ENCODE measurements at places on chromosomes 16 and 17.

- DNase-seq = peak; percentile 30
Measured at GRCh38 chr16:2038382-2039231, 9.0 kb downstream of the NTHL1 start.

DNA sequence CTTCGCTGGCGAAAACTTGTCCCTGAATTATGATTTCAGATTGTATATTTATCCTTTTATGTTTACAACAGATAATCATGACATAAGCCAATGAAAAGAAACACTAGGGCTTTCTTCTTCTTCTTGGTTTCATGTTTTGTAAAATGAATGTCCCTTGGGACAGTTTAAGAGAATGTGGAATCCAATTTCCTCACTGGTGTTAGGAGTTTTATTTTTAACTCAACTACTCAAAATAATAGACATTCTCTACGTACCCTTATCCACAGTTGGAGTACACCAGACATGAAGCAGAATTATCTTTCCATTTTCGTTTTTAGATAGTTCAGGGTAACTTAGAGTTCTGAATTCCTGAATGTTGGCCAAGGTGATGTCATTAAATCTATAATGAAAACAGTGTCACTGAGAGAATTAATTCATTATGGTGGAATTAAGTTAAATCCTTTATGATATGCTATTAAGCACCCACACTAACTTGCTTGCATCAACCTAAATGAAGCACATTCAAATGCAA, 43.4 kb downstream of the IRX6 start:
- DNase-seq = peak; percentile 82

DNA sequence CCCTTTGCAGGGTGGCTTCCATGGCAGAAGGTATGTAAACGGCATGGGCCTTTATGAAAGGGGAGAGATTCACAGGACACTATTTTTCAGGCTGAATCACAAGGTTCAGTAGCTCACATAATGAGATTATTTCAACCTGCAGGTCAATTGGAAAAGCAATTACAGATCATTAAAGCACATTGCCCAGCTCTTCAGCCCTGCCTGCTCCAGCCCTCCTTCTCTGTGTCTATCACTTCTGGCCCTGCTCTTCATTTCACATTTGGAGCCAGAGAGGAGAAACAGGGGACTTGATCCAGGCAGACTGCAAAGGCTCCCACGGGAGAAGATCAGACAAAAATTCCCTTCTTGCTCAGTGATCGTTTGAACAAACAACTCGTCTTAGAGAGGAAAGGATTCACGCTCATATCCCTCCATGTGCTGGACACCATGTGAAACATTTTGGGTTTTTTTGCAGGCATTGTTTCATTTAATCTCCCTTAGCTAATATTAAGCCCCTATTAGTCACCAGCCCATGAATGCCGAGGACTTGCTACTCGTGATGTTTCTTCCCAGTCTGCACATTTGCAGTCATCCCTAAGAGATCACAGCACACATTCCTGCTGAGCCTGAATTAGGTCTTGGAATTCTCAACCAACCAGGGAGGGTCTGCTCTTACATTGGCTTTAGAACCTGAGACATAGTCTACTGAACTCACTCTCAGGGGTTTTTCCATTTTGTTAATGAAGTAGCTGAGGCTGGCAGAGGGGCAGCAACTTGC, 443.9 kb upstream of the CCL2 start:
- DNase-seq = no peak

DNA sequence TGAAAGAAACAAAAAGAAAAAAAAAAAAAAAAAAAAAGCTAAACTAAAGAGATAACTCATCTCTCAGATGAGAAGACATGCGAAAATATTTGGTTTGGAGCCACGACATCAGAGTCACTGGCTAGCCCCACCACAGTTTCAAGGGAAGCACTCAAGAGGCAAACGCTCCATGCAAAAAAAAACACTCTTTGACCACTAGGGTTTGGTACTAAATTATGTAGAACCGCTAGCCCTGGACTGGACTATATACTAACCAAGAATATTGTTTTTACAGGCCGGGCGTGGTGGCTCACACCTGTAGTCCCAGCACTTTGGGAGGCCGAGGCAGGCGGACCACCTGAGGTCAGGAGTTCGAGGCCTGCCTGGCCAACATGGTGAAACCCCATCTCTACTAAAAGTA, 37.3 kb downstream of the METTL16 start:
- no peak for DNase-seq

- no peak for DNase-seq
Measured at GRCh38 chr16:23104032-23104955, 45.0 kb downstream of the USP31 start.

DNA sequence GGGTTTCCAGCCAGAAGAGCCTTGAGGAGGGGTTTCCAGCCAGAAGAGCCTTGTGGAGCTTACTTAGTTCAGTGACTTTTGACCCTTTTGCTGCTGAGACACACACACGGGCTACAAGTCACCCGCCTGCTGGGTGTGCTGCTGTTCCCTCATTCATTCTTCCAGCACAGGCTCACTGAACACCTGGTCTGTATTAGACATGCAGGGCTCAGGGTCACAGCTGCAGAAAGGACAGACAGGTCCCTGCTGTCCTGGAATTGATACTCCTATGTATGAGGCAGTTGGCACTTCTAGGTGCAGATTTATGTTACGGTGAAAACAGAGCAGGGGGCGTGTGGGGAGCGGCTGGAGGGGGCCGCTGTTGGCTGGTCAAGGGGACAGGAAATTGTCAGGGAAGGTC, 6.8 kb downstream of the CACNG4 start:
- no peak for DNase-seq

DNA sequence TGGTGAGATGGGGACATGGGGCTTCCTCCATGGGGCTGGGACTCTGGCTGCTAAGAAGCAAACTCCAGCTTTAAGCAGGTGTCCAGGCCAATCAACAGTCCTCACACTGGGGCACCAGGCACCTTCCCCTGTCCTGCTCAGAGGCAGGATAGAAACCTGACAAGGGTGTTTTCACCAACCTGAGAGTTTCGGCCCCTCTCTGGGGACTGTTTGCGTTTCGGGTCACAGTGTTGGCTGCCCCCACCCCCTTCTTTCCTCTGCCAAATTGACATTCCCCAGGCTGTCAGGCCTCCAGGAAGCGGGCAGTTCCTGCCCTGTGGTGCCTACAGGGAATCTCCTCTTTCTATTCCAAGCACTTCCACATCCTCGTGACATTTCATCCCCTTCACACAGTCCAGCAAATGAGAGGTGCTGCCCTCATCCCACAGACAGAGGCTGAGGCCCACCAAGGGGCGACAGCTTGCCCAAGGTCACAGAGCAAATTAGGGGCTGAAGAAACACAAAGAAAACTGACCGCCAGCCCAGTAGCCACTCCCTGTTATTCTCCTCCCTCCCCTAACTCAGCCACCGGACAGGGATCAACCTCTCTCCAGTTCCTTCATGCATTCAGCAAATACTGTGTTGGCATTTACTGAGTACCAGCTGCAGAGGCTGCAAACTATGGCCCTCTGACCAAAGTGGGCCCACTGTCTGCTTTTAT, 38.0 kb downstream of the MMP15 start:
- DNase-seq = no peak

DNA sequence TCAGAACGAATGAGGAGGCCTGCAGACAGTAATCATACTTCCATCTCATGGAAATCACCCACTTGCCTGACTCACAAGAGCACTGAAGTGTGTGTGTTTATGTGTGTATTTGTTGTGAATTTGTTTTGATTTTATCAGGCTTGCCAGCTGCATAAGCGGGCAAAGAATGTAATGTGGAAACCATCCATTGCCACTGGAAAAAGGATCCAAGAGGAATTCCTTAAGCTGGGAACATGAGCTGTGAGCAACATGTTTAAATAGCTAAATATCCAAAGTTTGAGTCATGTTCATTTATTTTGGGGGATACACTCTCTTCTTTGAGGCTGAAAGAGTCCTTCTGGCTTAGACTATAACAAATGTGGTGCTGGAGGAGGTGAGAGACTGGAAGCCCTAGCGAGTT, 198.4 kb upstream of the TBX2 start:
- DNase-seq = peak; percentile 96

DNA sequence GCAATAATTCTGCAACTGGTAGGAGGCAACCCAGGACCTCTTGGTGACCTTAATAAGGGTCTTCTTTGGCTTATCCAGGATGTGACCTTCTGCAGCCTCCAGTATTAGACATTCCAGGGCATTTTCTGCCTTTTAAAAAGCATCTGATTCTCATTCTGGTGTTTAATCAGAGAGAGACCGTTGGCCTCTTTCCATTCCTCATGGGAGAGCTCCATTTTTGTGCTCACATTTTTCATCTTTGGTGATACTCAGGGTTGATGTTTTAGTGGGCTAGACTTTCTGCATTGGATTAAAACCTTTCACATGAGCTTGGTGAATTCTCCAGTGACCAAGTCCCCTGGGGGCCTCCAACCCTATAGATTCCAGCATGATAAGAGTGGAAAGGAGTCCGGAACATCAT, 150.2 kb upstream of the CACNG5 start:
- DNase-seq = peak; percentile 20

GRCh38 chr16:70342016-70342415, 4.7 kb upstream of the DDX19A start:
- DNase-seq = no peak

DNA sequence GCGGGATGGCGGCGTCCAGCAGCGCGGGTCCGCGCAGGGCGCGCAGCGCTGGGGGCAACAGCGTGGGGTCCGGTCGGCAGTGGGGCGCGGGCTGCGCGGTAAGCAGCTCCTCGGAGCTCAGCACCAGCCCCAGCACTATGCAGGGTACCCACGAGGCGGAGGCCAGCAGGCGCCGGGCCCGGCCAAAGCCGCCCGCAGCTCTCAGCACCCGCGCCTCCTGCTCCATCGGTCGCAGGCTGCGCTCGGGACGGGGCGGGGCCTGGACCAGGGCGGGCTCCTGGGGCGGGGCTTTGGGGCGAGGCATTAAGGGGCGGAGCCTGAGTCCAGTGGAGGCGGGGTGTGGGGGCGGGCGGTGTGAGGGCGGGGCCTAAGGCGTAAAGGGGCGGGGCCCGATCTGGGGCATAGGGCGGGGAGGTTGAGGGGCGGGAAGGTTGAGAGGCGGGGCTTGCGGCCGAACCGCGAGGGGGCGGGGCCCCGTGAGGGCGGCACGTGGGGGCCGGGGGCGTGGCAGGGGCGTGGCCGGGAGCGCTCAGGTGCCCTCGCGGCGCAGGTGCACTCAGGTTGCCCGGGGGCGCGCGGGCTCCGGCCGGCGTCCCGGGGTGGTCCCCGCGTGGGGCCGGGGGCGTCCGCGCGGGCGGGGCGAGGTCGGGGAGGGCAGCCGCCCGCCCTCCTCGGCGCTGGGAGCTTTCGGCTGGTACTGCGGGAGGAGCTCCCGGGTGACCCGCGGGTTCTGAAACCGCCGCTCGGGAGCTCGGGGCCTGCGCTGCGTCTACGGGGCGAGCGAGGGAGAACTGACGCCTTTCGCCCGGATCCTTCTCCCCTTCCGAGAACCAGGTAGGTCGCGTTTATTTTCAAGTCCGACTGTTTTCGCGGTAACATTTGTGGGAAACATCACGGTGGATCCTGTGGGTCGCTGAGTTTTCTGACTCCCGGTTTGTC, 1.4 kb upstream of the SLC22A31 start:
- peak; percentile 65 for DNase-seq

- no peak for DNase-seq
Measured at GRCh38 chr16:5196204-5196603, 98.6 kb upstream of the EEF2KMT start.

- DNase-seq = no peak
Measured at GRCh38 chr16:2208772-2209171, 1.9 kb downstream of the BRICD5 start.
